ENCODE measurements at places on chromosomes 7 and 10. TPM values are rescaled to one million over a fixed set of nuclear protein-coding genes. Genes with fewer than 3 reads are reported as not detected.

CPED1 gene
- 4.6 TPM for total RNA-seq

EIF3B gene
- total RNA-seq = 119 TPM

PNLIPRP3 gene
- not detected for total RNA-seq

PITX3 gene
- total RNA-seq = not detected

FAM25A gene
- not detected for total RNA-seq

SLC29A3 gene
- total RNA-seq = 2.6 TPM

GSAP gene
- total RNA-seq = 48.0 TPM

TLL2 gene
- not detected for total RNA-seq
